Chondrocyte (in vitro differentiated cells): ENCODE measurements at places on chromosomes 4 and X. TPM values are rescaled to one million over a fixed set of nuclear protein-coding genes. Genes with fewer than 3 reads are reported as not detected.

The ARSD gene
- total RNA-seq = 27.4 to 36.4 TPM (median 35.3 TPM) in 3 replicates

The BRS3 gene
- total RNA-seq = not detected in 3 replicates

The VSIG1 gene
- total RNA-seq = not detected in 3 replicates

The DDX53 gene
- not detected in 3 replicates for total RNA-seq

The RAB40A gene
- 0.41 to 0.56 TPM (median 0.45 TPM) in 3 replicates for total RNA-seq

The ITGB1BP2 gene
- total RNA-seq = 2.1 to 3.2 TPM (median 2.5 TPM) in 3 replicates

The NPNT gene
- total RNA-seq = 2.7 to 3.2 TPM (median 2.8 TPM) in 3 replicates

The PLAC1 gene
- total RNA-seq = not detected in 3 replicates

The P2RY10 gene
- not detected in 3 replicates for total RNA-seq

The MAGEA4 gene
- total RNA-seq = not detected in 3 replicates

The FABP2 gene
- not detected in 3 replicates for total RNA-seq

The NHS gene
- total RNA-seq = 11.5 to 14.9 TPM (median 12.8 TPM) in 3 replicates

The CORIN gene
- 1.9 to 4.4 TPM (median 2.1 TPM) in 3 replicates for total RNA-seq

The PNMA3 gene
- total RNA-seq = 0.12 to 0.67 TPM (median 0.67 TPM) in 3 replicates

The HMGN5 gene
- 1.1 to 6.5 TPM (median 1.7 TPM) in 3 replicates for total RNA-seq

The UGT2B10 gene
- not detected in 3 replicates for total RNA-seq

The FAM199X gene
- total RNA-seq = 14.6 to 15.5 TPM (median 15.2 TPM) in 3 replicates

The SPANXN1 gene
- total RNA-seq = not detected in 3 replicates

The HSD17B13 gene
- total RNA-seq = not detected in 3 replicates

The SSX2 gene
- not detected in 3 replicates for total RNA-seq

The NSDHL gene
- 18.1 to 20.3 TPM (median 18.7 TPM) in 3 replicates for total RNA-seq

The AP1S2 gene
- 59.1 to 72.5 TPM (median 68.4 TPM) in 3 replicates for total RNA-seq

The SPANXB1 gene
- not detected in 3 replicates for total RNA-seq

The VCX gene
- 0.53 TPM in 1 of 3 replicates, not detected in the others for total RNA-seq

The HSFX3 gene
- not detected in 3 replicates for total RNA-seq

The TRAM1L1 gene
- total RNA-seq = 4.1 to 5.0 TPM (median 4.2 TPM) in 3 replicates

The TMPRSS11A gene
- not detected in 3 replicates for total RNA-seq
